ENCODE measurements at places on chromosomes 6 and 20. TPM values are rescaled to one million over a fixed set of nuclear protein-coding genes. Genes with fewer than 3 reads are reported as not detected.

- no peaks in the 10 kb centered on the region for H3K27me3 ChIP-seq
- H3K27ac ChIP-seq = no peak overlapping the region
- no peak for DNase-seq
- H3K4me1 ChIP-seq = no peaks in the 10 kb centered on the region
- H3K36me3 ChIP-seq = no peaks in the 10 kb centered on the region
- H3K4me3 ChIP-seq = no peak overlapping the region
These were observed 26.8 kb downstream of the MANBAL start for GRCh38 chr20:37316116-37316774.

CUTA gene
- polyA plus RNA-seq = 241 TPM

- no peaks in the 10 kb centered on the region for H3K27me3 ChIP-seq
- no peaks in the 10 kb centered on the region for H3K36me3 ChIP-seq
- no peaks in the 10 kb centered on the region for H3K4me1 ChIP-seq
- H3K27ac ChIP-seq = no peak overlapping the region
- no peak overlapping the region for H3K4me3 ChIP-seq
These were observed 25.3 kb downstream of the RAB44 start for GRCh38 chr6:36722879-36723278.

DNA sequence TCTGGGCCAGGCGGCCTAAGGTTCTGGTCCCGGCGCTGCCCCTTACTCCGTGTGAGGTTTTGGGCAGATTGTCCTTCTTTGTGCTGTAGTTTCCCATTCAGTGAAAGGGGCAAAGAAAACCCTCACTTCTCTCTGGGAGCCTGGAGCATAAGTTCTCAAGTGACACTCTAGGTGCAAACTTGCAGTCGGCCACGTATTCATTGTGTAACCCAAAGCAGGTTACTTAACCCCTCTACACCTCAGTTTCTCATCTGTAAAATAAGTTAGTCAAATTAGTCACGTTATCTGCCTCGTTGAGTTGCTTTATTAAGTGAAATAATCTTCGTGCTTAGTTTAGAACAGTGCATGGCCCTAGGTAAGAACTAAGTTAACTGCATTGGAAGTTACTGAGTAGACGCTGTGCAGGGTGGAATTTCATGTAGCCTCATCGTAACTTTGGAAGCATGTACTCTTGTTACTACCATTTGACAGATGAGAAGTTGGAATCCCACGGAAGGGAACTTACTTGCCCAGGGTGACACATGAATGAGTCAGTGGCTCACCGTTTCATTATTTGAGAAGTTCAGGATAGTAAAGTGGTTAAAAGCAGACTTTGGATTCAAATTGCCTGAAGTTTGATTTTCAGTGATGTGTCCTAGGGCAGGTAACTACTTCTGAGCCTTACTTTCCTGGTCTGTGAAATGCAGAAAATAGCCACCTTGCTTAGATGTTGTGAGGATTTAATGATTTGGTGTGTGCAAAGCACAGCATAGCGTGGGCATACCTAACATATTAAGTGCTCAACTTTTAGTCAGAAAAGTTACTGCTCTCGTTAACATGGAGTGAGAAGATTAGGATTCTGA is 556 bp upstream of the MROH8 start:
- H3K4me3 ChIP-seq = peak overlapping the region; percentile 96
- no peak for DNase-seq
- H3K27me3 ChIP-seq = no peaks in the 10 kb centered on the region
- H3K36me3 ChIP-seq = peaks cover 9% of the 10 kb centered on the region
- peaks cover 15% of the 10 kb centered on the region for H3K4me1 ChIP-seq

DNA sequence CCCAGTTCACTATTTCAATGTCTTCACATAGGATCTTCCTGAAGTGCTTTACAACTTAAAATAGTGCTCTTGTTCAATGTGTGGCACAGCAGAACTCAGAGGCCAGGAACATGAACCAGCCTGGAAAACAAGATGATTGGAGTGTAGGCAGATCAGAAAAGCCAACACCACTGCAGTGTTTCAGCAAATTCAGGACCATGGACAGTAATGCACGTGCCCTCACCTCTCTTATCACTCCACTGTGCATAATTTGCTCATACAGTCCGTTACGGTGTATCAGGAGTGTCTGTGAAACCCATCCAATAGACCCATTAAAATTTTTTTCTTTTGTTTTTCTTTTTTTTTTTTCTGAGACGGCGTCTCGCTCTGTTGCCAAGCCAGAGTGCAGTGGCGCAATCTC is 27.6 kb upstream of the HACE1 start:
- H3K27me3 ChIP-seq = no peaks in the 10 kb centered on the region
- no peak overlapping the region for H3K4me3 ChIP-seq
- no peaks in the 10 kb centered on the region for H3K4me1 ChIP-seq
- no peaks in the 10 kb centered on the region for H3K36me3 ChIP-seq
- H3K27ac ChIP-seq = no peak overlapping the region

BACH2 gene
- 1.1 TPM for polyA plus RNA-seq

DNA sequence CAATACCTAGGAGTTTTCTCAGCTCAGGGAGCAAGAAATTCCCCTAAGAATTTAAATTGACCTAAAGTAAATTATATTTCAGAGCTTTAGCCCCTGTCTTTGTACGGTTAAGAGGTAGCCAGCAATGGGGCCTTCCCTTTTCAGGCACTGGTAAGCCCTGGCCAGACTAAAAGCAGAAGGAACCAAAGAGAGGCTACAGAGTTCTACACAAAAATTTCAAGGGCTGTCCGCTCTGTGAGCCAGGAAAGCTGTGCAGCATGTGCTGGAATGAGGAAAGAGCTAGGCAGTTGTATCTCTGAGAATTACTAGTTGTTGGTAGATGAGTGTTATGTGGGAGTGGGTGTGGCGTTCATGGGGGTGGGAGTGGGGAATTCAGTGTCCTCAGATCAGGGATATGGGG is 96.3 kb upstream of the MAFB start:
- H3K27ac ChIP-seq = no peak overlapping the region
- no peaks in the 10 kb centered on the region for H3K4me1 ChIP-seq
- no peaks in the 10 kb centered on the region for H3K27me3 ChIP-seq
- H3K36me3 ChIP-seq = no peaks in the 10 kb centered on the region

DNA sequence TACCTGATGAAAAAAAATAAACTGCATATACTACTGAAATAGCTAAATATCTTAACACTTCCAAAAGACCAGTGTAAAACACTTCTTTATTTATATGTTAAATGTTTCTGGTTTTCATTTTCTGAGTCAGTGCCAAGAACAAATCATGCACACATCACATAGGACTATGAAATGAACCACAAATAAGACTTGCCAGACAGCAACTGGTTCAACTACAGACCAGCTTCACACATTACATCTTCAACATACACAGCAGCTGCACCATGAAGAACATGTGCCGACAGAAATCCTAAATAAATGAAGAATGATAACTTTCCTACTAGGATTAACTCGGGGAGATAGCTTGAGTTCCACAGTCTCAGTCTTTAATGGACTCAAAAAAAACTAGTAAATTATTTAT is 168.3 kb upstream of the STXBP5 start:
- H3K4me1 ChIP-seq = no peaks in the 10 kb centered on the region
- H3K27me3 ChIP-seq = peaks cover 2% of the 10 kb centered on the region
- no peak for DNase-seq
- no peak overlapping the region for H3K4me3 ChIP-seq

DNA sequence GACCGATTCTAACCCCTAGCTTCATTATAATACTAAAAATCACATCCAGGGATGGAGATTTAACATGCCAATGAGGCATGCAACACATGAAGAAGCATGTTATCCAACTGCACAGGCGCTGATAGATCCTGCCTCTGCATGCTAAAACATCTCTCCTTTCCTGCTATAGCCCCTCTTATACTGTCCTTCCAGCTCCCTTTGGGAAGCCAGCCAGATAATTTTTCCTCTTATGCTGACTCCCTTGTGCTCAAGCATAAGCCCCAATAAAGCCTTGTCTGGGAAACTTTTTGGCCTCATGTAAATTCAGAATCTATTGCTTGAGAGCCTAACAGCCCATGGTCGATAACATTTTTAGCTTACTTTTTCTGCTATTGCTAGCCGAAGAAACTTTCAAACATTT is 404.3 kb downstream of the EPM2A start:
- no peaks in the 10 kb centered on the region for H3K4me1 ChIP-seq
- DNase-seq = no peak
- H3K27ac ChIP-seq = no peak overlapping the region
- no peak overlapping the region for H3K4me3 ChIP-seq
- no peaks in the 10 kb centered on the region for H3K27me3 ChIP-seq

DNA sequence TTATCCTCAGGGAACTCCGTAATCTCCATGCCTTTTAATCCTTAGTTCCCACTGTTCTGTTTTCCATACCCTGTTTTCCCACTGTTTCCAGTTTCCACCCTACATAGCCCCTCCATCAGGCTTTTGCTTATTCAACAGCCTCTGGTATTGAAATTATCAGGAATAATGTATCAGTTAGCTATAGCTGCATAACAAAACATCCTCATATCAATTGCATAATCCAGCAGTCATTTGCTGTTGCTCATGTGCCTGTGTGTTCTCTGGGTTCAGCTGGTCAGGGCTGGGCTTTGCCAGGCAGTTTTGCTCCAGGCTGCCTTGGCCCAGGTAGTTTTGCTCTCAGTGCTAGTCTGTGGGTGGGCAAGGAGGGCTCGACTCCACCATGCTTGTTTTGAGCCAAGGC is 94.3 kb upstream of the FOXA2 start:
- peaks cover 10% of the 10 kb centered on the region for H3K27me3 ChIP-seq
- no peak overlapping the region for H3K4me3 ChIP-seq
- no peaks in the 10 kb centered on the region for H3K4me1 ChIP-seq
- H3K36me3 ChIP-seq = no peaks in the 10 kb centered on the region

- no peak for DNase-seq
- peaks cover 4% of the 10 kb centered on the region for H3K27me3 ChIP-seq
- H3K36me3 ChIP-seq = no peaks in the 10 kb centered on the region
- H3K4me3 ChIP-seq = no peak overlapping the region
- H3K27ac ChIP-seq = no peak overlapping the region
- peaks cover 17% of the 10 kb centered on the region for H3K4me1 ChIP-seq
These were observed 2.2 kb upstream of the RAET1E start for GRCh38 chr6:149899926-149900619.
